ENCODE measurements at places on chromosomes 7 and 10.

GRCh38 chr7:14596421-14596820 lies 306.1 kb downstream of the DGKB start:
- DNase-seq = no peak

DNA sequence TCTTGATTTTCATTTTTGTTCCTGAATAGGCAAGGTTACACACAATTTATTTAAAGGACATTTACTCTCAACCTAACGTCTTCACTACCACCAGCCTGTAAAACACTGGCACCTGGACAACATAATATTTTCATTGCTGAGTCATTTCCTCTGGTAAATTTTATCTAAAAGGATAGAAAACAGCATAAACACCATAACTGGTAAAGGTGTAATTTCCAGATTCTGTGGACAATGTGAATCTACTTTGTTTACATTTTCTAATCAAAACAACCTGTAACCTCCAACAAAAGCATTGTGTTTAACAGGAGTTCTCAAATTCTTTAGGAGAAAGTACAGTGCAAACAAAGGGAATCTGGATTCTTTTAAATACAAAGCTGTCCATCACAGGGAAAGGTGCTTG lies 472.0 kb upstream of the AKR1E2 start:
- DNase-seq = no peak

DNA sequence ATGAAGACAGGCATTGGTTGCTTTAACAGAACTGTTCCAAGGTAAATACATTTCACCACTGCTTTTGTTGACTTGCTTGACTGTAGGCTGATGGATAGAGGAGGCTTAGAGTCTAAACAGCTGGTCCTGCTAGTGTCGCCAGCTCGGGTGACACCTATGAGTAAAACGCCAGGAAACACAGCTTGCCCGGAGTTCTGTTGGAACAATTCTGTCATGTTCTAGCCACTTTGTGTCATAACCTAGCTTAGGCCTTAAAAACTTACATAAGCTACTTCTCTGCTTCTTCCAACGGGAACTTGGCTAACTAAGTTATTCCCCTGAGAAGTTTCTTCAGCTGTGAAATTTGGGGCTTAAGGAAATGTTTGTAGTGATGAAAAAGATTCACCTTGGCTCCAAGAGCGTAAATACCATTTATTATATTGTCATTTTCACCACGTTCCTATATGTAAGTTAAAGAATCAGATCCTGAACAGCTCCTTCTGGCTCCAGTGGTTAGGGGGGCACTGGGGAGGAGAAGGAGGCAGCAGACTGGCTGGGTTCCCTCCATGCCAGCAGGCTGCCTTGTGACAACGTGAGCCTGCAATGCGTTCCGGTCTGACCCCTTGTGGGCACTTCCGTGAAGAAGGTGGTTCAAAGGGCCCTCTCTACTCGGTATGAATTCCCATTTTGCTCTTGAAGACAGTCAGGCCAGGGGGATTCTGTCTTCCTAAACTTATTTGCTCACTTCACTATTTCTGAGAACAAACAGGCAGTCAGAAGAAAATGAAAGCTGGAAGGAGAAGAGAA lies 253.2 kb downstream of the BMPER start:
- no peak for DNase-seq

GRCh38 chr10:60490013-60490412 lies 100.3 kb upstream of the ANK3 start:
- DNase-seq = no peak

- no peak for DNase-seq
These were observed 155.4 kb upstream of the VWC2 start for GRCh38 chr7:49618028-49618427.

DNA sequence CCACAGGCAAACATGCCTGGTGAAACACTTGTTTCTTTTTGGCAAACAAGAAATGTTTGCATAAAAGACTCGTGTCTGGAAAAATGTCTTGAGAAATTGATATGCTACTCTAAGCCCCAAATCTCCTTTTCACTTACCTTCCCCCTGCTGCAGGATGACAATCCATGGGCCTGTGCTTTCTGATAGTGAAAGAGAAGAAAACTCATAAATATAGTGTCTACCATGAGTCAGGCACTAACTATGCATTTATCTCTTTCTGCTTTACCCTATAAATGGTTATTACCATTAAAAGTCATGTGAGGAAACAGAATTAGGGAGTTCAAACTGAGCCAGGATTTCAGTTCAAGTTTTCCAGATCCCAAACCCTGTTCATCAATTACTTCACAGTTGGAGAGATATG lies 6.6 kb upstream of the TARP start:
- no peak for DNase-seq

- peak; percentile 32 for DNase-seq
These were observed 124.8 kb downstream of the MPP7 start for GRCh38 chr10:28177944-28178637.

DNA sequence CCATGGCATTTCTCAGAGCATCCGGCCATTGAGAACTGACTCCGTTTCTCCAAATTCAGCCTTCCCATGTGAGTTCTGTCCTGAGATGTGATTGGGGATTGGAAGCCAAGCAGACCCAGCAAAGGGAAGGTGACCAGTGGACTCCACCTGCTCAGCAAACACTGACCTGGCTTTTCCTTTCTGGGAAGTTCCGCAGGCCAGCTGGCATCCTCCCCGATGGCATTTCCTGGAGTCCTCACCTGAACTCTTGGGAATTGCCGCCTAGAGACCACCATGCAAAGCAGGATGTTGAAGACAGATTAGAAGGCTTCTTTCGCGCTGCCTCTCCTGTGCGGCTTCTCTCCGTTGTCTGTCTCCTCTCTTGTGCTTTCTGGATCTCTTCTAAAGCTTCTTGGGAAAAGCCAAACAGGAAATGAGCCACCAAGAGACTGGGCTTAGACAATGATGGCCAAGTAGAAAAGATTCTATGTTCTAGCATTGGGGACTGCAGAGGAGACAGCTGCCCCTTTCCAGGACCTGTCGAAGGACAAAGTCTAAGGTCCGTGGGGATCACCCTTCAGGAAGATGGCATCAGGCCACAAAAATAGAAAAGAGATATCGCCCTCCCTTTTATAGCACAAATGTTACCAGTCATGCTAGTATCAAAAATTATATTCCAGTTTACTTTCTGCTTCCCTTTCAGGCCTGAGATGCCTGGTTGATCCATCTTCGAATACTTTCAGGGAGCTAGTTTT lies 103.7 kb upstream of the INSYN2A start:
- DNase-seq = no peak

DNA sequence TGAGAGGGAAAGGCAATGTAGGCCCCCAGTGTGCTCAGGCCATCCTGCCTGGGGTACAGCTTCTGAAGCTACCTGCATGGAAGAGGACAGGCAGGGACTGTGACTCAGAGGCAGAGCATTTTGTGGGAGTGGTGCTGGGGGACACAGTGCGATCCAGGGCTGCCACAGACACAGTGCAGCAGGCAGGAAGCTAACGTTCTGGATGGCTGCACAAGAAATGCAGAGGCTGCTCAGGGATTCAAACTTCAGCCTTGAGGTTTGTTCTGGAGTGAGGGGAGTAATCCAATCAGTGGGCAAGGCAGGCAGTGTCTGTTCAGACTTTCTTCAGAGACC lies 648.0 kb upstream of the IGFBP3 start:
- DNase-seq = no peak

DNA sequence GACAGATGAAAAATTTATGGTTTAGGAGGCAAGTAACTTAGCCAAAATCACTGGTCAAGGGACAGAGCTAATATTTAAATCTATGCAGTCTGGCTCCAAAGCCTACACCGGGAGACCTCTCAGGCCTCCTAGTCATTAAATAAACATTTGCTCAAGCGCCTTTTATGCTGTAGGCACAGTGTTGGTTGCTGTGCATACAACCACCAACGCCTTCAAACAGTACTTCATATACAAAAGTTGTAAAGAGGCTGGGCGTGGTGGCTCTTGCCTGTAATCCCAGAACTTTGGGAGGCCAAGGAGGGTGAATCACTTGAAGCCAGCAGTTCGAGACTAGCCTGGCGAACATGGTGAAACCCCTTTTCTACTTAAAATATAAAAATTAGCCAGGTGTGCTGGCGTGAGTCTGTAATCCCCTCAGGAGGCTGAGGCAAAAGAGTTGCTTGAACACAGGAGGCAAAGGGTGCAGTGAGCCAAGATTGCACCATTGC lies 159.8 kb downstream of the MAGI2 start:
- no peak for DNase-seq

DNA sequence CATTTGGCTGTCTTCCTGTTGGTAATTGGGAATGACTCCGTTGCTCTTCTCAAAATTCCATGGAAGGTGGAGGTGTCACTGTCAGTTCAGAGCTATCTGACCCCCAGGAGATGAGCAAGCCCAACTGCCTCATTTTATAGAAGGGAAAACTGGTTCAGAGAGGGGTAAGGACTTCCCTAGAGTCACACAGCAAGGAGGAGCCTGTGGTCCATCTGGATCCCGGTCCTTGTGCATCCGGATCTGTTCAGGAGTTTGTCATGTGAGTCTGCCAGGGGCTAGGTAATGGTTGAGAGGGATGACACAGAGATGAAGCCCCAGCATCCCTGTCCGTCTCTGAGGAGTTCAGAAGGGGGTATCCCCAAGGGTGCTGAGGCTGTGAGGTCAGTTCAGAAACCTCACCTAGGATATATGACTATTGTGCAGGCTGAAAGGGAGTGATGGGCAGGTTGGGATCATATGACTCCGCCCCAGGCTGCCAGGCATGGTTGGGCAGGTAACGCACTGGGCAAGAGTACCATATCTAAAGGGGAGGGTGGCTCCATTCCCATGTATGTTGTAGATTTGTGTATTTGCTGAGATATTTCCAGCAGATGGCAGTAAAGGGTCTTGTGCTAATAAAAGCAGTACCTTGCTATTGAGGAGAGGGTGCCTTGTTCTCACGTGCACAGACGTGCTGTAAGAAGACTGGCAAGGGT lies 16.0 kb upstream of the SLC29A3 start:
- DNase-seq = peak; percentile 45

GRCh38 chr7:52712938-52713337 lies 322.5 kb upstream of the POM121L12 start:
- no peak for DNase-seq

DNA sequence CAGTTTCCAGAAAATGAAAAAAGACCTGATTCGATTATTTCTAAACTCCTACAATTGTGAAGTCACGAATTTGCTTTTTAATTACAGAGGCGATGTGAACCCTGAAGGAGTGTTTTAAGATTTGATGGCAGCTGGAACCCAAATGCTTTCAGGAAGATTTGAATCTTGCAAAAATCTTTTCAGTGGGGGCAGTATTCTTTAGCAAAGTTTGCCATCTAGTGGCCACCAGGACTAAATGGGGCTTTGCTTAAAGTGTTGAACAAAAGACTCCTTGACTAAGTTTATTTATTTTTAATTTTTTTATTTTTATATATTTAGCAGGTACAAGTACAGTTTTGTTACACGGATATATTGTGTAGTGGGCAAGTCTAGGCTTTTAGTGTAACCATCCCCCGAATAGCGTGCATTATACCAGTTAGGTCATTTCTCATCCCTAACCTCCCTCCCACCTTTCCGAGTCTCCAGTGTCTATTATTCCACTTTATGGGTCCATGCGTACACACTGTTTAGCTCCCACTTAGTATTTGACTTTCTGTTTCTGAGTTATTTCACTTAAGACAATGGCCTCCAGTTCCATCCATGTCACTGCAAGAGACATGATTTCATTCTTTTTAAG lies 98.8 kb downstream of the CACNB2 start:
- peak; percentile 9 for DNase-seq

DNA sequence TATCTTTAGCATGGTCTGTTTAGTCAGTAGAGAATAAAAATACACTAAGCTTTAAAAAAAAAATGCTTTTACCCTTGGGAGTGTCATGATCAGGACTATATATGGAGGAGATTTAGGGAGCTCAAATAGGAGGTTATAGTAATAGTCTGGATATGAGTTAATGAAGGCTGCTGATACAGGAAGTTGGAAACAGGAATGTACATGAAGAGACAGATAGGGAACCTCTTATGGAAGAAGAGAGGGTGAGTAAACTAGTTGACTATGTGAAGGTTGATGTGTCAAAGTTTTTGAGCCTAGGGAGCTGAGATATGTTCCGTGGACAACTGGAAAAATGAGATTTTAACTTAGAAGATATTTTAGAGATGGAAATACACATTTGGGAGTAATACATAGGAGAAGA lies 472.0 kb upstream of the FZD8 start:
- DNase-seq = no peak

- peak; percentile 33 for DNase-seq
These were observed 354.8 kb downstream of the CXCL12 start for GRCh38 chr10:44030132-44030531.

GRCh38 chr10:16182144-16182543 lies 254.7 kb upstream of the PTER start:
- no peak for DNase-seq

DNA sequence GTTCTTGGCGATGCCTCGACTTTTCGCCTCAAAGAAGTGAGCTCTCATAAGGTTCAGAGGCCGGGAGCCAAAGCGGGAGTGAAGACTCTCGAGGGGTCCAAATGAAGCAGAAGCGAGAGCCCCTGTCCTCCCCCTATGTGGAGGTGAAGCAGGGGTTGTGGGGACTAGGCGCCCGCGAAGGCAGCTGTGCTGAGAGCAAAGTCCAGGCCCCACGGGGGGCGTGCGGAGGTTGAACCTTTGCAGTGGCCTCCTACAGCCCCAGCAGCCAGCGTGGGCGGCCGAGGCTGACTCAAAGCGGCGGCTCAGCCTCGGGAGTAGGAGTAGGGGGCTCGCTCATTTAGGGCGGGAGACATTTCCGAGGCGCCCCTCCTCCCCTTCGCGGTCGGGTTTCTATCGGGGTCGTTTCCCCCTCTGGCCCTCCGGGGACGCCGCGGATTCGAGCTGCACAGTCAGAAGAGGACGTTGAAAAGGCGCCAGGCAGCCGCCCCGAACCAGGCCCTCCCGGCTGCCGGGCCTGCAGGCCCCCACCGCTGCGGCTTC lies 553 bp upstream of the ADD3 start:
- DNase-seq = no peak

GRCh38 chr7:95622001-95622549 lies 25.8 kb upstream of the PDK4 start:
- no peak for DNase-seq

- DNase-seq = no peak
These were observed 19.4 kb downstream of the KAZALD1 start for GRCh38 chr10:101080933-101081931.

- no peak for DNase-seq
These were observed 92.6 kb downstream of the OAT start for GRCh38 chr10:124325998-124326636.

DNA sequence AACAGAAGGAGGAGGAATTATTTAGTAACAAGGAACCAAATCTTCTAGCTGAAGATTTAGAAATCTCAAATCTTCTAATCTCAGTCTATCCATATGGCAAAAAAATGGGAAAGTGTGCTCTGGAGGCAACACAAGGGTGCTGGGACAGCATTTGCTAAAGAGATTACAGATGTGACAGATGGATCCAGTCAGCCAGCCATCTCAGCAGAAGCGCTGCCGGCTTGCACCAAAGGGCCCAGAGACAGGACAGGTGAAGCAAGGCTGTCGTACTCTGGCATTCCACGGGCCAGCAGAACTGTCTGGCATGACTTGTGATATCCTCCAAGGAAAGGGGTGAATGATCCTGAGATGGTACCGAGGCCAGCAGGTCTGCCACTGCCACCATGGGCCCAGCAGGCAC lies 45.7 kb upstream of the GJD4 start:
- DNase-seq = no peak

GRCh38 chr10:42553064-42553407 lies 85.3 kb downstream of the ZNF33B start:
- DNase-seq = no peak
